ENCODE measurements at places on chromosomes 3 and 15.

GRCh38 chr3:66394753-66395249 is 106.0 kb downstream of the LRIG1 start:
- DNase-seq = no peak

DNA sequence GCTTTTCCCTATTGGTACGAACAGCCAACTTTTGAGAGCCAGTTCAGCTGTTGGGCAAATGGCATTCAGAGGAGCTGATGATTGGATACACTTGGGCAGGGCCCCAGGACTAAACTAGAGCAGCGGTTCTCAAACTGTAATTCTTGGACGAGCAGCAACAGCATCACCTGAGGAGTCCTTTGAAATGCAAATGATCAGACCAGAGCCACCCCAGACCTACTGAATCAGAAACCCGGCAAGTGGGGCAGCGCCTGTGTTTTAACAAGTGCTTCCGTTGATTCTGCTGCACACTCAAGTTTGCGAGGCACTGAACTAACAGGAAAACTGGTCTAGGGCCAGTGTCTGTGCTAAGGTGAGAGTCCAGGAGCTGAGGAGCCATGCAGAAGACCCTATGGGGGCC is 239.7 kb downstream of the UACA start:
- DNase-seq = no peak

DNA sequence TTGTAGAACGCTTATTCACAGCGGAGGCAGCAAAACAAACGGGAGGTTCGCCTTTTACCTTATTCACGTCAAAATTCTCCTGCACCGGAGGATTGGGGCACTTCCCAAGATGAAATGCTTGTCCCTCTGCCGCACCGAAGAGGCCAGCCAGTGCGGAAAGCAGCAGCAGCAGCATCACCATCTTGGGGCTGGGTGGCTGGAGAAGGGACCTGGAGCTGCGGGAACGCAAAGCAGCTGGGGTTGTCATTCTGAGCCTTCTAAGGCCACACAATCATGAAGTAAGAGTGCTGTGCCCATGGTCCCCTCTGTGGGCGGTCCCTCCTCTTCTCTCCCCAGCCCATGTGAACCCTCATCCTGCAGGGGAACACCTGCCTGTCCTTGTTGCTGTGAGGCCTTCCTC is 4.5 kb downstream of the APOD start:
- DNase-seq = no peak

- DNase-seq = no peak
Measured at GRCh38 chr3:124034016-124034843, 42.3 kb upstream of the ROPN1 start.

DNA sequence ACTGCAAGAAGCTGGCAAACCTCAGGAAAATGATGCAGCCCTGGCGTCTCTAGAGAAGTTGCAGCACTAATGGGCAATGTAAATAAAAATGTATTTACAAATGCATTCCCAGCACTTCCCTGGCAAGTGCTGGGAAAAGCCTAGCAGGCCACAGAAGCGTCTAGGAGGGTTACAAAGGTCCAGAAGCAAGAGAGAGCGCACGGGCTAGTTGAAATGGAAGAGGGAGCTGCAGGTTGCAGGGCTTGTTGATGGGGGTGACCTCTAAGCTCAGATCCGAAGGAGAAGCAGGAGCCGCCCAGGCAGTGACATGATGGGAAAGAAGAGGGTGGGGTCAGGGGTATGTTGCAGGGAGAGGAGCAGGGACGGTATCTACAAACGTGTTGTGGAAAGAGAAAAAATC is 2.7 kb upstream of the KNL1 start:
- DNase-seq = no peak

GRCh38 chr15:24858737-24859601 is 95.8 kb upstream of the SNRPN start:
- no peak for DNase-seq

DNA sequence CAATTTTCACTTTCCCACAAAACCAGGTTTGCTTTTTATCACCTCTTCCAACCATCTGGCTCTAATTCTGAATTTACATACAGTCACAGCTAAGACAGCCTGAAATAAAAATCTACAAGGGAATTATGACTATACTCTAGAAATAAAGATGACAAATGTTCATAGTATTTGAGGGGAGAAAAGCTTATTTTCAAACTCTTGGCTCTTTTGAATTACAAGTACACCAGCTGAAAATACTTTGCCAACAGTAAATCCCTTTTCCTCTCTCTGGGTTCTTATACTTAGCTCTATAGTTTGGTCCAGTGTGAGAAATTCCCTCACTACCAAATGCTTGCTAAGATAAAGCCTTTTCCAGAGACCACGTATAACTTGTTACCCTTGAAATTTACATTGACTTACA is 1037.9 kb downstream of the ROBO1 start:
- DNase-seq = no peak

DNA sequence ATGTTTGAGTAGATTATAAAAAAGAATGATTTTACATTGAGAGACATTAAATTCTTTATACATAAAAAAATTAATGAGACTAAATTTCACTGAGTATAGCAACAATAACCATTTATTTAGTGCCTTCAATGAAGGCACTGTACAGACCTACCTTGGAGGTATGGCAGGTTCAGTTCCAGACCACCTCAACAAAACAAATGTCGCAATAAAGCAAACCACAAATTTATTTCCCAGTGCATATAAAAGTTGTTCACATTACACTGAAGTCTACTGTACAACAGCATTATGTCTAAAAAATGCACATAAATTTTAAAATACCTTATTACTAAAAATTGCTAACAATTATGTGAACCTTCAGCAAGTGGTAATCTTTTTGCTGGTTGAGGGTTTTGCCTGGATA is 58.8 kb downstream of the SLC24A1 start:
- no peak for DNase-seq

DNA sequence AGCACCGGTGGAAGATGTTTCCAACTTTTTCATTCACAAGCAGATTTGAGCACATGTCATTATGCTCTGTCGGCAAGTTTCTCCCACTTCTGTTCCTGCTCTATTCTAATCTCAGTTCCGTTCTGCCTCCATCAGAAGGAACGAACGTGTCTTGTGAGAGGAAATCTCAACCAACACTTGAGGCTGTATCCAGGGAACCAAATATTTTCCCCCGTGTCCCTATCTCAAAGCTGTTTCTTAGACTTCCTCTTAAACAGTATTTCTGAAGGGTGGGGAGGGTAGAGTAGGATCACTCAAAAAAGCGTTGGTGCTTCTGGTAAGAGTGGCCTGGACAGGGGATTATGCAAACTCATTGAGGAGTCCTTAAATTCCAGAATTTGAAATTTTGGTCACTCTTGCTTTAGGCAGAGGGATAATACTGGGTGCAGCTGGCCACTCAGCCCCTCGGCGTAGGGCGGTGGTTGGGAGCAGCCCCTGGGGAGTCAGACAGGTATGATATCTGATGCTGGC is 54.9 kb downstream of the FRMD4B start:
- DNase-seq = no peak

- no peak for DNase-seq
Measured at GRCh38 chr15:35104526-35105147, 19.5 kb upstream of the NANOGP8 start.

DNA sequence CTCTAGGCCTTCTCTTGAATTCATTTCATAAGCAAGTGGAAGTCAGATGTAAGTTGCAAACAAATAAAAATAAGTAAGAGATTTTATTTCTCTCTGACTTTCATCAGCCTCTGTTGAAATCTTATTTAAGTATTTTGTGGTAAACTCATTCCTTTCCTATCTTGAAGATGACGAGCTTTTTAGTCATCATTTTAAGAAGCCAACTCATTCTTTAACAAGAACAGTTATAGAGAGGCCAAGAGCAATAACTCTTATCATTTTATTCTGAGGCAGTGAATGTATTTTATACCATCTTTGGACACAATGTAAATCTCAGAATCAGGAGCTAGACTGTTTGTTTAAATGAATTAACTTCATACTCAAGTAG is 147.5 kb upstream of the MBNL1 start:
- no peak for DNase-seq

DNA sequence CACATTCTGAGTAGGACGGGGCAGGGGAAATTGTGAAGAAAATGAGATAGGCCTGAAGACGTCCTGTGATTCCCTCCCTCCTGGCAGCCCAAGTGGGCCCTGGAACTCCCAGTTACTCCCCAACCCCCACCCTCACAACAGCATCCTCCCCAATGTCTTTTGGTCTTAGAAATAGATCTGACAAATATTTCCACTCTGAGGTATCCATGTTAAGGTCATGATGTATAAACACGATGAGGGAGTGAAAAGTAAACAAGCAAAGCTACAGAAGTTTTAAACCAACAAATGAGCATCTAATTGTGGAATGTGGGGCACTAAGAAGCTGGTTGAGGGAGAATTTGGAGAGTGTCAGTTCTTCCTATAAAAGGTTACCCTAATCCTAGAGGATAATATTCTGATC is 103.7 kb upstream of the AADACL2 start:
- DNase-seq = no peak

- DNase-seq = no peak
Measured at GRCh38 chr3:184688251-184688881, 23.5 kb downstream of the MAGEF1 start.

GRCh38 chr3:103372031-103372430 is 937.2 kb downstream of the ZPLD1 start:
- no peak for DNase-seq

GRCh38 chr15:52528564-52529340 is at the start of gene MYO5A:
Gene MYO5A, minus strand, starts transcription at chr15:52528880. Its CDS starts 74 bp downstream, at chr15:52528806.
- peak; percentile 70 for DNase-seq

DNA sequence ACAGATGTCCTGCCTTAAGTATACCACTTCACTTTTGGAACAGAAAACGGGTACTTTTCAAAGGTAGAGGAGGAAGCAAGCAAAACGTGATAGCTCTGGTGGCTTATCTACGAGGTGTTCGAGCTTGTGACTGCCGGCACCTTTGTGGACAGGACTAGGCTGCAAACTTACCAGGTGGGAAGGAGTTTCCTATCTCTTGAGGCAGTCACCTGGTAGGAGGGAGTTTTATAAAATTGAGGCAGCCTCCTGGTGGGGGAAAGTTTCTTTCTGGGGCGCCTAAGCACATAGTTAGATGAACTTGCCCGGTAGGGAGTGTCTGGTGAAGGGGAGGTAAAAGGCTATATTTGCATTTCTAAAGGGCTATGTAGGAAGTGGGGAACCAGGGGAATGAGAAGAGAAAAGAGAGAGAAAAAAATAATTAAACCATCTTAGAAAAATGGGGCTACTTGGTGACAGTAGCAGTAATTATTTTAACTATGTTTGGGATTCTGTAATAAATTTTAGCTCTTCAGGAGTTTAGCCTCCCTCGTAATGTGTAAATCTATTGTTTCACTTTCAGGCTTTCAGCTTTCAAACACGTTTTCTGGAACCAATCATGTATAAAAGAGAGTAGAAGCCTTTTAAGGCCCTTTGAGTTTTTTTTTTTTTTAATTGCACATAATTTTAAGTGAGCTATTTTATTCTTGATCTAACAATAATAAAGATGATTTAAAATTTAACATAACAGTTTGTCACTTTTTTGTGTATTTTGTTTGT is 131.0 kb downstream of the IL5RA start:
- no peak for DNase-seq

- no peak for DNase-seq
Measured at GRCh38 chr3:132071043-132071442, 36.2 kb upstream of the CPNE4 start.

- DNase-seq = no peak
Measured at GRCh38 chr15:63973212-63974009, 72.9 kb downstream of the DAPK2 start.

DNA sequence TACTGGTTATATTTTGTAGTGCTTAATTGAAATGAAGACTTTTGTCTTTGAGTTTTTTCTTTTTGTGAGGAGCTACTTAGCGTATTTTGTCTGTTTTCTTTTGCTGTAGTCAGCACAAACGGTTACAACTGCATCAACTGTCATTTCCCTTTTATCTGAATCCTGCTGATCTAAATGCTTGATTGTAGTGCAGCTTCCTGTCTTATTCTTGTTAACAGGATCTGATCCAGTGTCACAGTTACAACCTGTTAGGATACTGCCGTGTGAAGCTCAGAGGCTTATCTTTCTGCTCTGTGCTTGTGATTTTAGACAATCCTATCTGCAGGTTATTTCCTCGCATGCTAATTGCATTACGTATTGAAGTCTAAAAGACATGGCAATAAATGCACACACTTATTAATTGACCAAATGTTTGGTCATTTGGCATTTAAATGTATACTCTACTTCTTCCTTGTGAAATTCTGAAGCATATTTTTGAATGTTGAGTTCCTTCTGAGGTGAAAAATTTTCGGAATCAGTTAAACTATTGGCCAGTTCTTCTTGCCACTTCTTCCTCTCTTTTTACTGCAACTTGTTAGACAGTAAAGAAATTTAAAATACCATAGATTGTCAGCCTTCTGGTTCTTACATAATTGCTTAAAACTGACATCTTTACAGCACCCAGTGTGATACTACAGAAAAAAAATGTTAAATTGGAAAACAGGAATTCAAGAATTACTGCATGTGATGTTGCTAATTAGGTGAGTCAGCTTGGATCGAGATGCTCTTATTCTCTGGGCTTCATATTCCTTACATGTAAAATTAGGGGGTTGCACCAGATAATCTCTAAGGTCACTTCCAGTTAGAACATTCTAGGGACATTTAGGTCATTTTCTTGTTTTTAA is 168.2 kb downstream of the MBNL1 start:
- DNase-seq = no peak

DNA sequence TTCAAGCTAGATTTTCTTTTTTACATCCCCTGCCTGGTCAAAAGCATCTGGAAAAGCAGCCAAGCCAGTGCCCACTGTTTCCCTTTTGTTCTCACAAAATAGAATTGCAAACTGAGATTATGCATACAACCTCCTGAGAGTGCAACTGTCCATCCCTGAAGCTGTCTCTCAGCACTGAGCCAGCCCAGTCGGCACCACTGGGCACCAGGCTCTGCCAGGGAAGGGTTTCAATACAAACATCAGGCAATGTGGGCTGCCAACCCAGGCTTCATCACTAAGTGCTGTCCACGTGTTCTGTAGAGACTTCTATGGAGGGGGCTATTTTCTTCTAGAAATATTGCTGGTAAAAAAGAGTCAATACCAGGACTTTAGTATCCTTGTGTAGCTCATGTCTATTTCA is 356.3 kb upstream of the TBL1XR1 start:
- DNase-seq = no peak

- DNase-seq = no peak
Measured at GRCh38 chr3:138899351-138899991, 47.5 kb downstream of the FOXL2 start.

DNA sequence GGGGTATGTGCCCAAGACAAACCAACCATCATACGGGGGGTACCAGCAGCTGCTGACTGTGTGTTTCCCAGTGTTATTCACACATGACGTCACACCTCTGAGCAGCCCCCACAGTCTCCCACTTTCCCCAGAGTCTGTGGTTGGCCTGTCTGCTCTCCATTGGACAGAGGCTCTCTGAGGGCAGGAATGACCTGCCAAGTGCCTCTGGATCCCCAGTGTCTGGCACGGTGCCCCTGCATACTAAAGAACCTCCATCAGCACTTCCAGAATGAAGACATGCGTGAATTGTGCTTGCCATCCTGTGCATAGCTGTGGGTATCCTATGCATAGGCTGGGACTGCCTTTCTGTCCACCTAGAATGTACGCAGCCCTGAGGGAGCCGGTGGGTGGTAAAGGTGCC is 3.5 kb upstream of the CCDC9B start:
- DNase-seq = no peak

- no peak for DNase-seq
Measured at GRCh38 chr3:125154110-125154509, 58.4 kb downstream of the SLC12A8 start.

All from activated T-cell treated with anti-CD3 and anti-CD28 coated beads for 24 hours (primary cell).